ENCODE measurements at places on chromosomes 6 and 20.

GRCh38 chr6:156390621-156391020 lies 386.6 kb upstream of the ARID1B start:
- DNase-seq = no peak

- no peak for DNase-seq
These were observed 71.5 kb downstream of the CRYBG1 start for GRCh38 chr6:106431972-106432371.

DNA sequence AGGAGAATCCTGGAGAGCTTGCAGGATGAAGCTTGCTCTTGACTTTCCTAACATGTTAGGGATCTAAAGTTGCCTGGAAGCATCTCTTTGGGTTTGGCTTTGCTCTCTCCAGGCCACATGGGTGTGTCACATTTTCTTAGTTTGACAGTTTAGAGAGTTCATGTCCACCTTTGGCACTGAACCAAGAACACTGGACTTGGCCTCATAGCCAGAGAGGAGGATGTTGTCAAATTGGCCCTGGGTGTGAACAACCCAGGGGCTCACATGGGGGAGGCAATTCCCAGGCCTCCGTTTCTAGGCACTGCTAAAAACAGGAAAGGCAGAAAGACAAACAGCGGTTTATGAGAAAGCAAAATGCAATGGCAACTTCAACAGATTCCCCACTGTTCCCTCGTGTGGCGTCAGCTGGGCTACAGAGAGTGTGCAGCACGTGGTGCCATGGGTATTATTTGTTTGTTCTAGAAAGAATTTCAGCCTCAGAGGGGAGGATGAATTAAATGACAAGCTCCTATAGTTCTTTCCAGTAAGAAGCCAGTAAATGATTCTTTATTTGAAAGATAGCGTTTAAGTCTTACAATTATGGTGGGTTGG lies 93.9 kb downstream of the CLIC5 start:
- DNase-seq = no peak

DNA sequence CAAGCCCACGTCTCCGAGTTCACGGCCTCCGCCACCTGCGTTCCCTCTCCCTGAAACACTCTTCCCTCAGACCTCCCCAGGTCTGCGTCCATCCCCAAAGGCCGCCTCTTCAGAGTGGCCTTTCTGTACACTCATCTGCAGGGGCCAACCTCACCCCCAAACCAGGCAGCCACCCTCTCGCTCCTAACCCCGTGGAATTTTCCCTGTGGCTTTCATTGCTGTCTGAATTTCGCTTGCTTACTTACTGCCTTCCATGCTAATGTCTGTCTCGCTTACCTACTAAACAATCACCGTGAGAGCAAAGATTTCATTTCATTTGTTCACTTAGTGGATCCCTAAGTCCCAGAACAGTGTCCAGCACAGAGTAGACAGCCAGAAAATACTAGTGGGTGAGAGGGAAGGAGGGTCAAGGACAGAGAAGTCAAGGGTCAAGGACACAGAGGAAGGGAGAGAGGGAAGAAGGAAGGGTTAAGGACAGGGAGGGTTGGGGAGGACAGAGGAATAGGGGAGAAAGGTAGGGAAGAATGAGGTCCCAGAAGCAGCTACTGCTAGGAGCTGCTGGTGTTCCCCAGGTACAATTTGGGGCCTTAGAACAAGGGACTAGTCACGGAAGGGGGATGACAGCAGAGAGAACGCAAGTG lies 114.7 kb downstream of the NFATC2 start:
- DNase-seq = no peak

GRCh38 chr20:58019850-58020625 lies 208.4 kb downstream of the ANKRD60 start:
- no peak for DNase-seq

- DNase-seq = no peak
These were observed 75.6 kb downstream of the PRND start for GRCh38 chr20:4797275-4797674.

GRCh38 chr6:13116155-13116554 lies 212.2 kb downstream of the TBC1D7 start:
- DNase-seq = no peak
